ENCODE measurements at places on chromosomes 1 and 21. TPM values are rescaled to one million over a fixed set of nuclear protein-coding genes. Genes with fewer than 3 reads are reported as not detected.
A peak's percentile ranks its signal among the peaks of the same experiment; 100 is the strongest.

DNA sequence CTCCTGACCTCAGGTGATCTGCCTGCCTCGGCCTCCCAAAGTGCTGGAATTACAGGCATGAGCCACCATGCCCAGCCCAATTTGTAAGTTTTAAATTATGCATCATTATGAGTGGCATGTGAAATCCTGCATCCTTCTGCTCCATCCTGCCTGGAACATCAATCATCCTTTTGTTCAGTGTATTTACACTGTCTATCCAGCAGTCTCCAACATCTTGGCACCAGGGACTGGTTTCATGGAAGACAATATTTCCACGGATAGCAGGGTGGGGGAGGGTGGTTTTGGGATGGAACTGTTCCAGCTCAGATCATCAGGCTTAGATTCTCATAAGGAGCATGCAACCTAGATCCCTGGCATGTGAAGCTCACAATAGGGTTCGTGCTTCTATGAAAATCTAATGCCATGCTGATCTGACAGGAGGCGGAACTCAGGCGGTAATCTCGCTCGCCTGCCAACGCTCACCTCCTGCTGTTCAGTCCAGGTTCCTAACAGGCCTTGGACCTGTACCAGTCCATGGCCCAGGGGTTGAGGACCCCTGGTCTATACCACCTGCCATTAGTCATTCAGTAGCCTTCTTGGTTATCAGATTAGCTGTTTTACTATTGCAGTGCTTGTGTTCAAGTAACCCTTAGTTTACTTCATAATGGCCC is 22.2 kb upstream of the TCEA3 start:
- no peak overlapping the region for H3K4me3 ChIP-seq
- no peak overlapping the region for H3K27ac ChIP-seq
- no peaks in the 10 kb centered on the region for H3K36me3 ChIP-seq
- no peaks in the 10 kb centered on the region for H3K27me3 ChIP-seq
- no peak for DNase-seq

DNA sequence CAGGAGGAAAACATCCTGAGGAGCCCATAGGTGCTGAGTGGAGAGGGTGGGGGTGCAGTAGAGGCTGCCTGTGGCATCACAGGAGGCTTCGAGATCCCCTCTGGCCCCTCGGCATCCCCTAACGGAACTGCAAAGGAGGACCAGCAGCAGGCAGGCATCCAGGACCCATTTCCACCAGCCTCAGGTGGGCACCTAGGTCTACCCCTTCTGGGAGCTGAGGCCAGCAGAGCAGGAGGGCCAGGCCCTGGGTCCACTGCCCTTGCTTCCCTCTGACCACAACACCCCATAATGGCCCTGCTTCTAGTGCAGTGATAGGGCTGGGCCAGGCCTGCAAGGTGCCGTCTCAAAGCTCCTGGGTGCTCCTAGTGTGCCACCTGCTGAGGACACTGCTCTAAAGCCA is 723.0 kb downstream of the PTPRU start:
- no peak overlapping the region for H3K4me3 ChIP-seq
- no peak overlapping the region for H3K27ac ChIP-seq
- no peaks in the 10 kb centered on the region for H3K36me3 ChIP-seq
- H3K27me3 ChIP-seq: no peaks in the 10 kb centered on the region
- no peak for DNase-seq

GRCh38 chr1:19622204-19622603 is 21.9 kb upstream of the NBL1 start:
- no peak overlapping the region for H3K4me3 ChIP-seq
- H3K27ac ChIP-seq: no peak overlapping the region
- peaks cover 47% of the 10 kb centered on the region for H3K36me3 ChIP-seq

- DNase-seq: no peak
- no peak overlapping the region for H3K4me3 ChIP-seq
- no peaks in the 10 kb centered on the region for H3K4me1 ChIP-seq
- no peak overlapping the region for H3K27ac ChIP-seq
- H3K27me3 ChIP-seq: no peaks in the 10 kb centered on the region
These were observed 919 bp downstream of the SLAMF6 start for GRCh38 chr1:160522136-160522535.

The RGS4 gene
- 0.30 TPM for total RNA-seq

- H3K27me3 ChIP-seq: no peaks in the 10 kb centered on the region
- H3K4me3 ChIP-seq: no peak within 1 kb of the TSS
- DNase-seq: no peak
- peaks cover 49% of the 10 kb centered on the region for H3K36me3 ChIP-seq
- no peaks in the 10 kb centered on the region for H3K4me1 ChIP-seq
- no peak within 1 kb of the TSS for H3K27ac ChIP-seq
These were observed at the start of gene FAM177B for GRCh38 chr1:222736972-222737371. TSS of gene FAM177B (plus strand) at chr1:222737202. CDS start at chr1:222746546, 9,344 bp downstream.

DNA sequence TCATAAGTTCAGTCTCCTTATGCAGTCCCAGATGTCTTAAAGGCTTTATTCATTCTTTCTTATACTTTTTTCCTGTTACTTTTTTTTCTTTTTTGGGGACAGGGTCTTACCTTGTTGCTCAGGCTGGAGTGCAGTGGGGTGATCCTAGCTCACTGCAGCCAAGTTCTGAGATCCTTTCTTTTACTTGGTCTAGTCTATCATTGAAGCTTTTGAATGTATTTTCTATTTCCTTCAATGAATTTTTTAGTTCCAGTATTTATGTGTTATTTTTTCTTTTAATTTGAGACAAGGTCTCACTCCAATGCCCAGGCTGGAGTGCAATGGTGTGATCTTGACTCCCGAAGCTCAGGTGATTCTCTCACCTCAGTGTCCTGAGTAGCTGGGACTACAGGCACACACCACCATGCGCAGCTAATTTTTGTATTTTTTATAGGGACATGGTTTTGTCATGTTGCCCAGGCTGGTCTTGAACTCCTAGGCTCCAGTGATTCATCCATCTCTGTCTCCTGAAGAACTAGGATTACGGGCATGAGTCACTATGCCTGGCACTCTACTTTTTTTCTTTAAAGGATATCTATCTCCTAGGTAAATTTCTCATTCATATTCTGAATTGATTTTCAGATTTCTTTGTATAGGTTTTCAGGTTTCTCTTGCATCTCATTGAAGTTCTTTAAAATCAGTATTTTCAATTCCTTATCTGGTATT is 26.1 kb upstream of the GTF2B start:
- no peaks in the 10 kb centered on the region for H3K27me3 ChIP-seq
- DNase-seq: no peak
- no peak overlapping the region for H3K27ac ChIP-seq

- H3K4me3 ChIP-seq: no peak overlapping the region
- H3K36me3 ChIP-seq: no peaks in the 10 kb centered on the region
- peaks cover 17% of the 10 kb centered on the region for H3K4me1 ChIP-seq
- DNase-seq: no peak
These were observed 17.5 kb downstream of the VASH2 start for GRCh38 chr1:212967801-212968200.

GRCh38 chr1:233281711-233282581 is 13.6 kb downstream of the PCNX2 start:
- H3K4me3 ChIP-seq: no peak overlapping the region
- no peak overlapping the region for H3K27ac ChIP-seq
- no peaks in the 10 kb centered on the region for H3K36me3 ChIP-seq
- DNase-seq: no peak
- no peaks in the 10 kb centered on the region for H3K27me3 ChIP-seq
- H3K4me1 ChIP-seq: no peaks in the 10 kb centered on the region

- no peaks in the 10 kb centered on the region for H3K27me3 ChIP-seq
- H3K4me3 ChIP-seq: no peak overlapping the region
- H3K36me3 ChIP-seq: peaks cover 25% of the 10 kb centered on the region
- peaks cover 4% of the 10 kb centered on the region for H3K4me1 ChIP-seq
- H3K27ac ChIP-seq: no peak overlapping the region
- DNase-seq: no peak
These were observed 15.6 kb downstream of the STRIP1 start for GRCh38 chr1:110049801-110050601.

DNA sequence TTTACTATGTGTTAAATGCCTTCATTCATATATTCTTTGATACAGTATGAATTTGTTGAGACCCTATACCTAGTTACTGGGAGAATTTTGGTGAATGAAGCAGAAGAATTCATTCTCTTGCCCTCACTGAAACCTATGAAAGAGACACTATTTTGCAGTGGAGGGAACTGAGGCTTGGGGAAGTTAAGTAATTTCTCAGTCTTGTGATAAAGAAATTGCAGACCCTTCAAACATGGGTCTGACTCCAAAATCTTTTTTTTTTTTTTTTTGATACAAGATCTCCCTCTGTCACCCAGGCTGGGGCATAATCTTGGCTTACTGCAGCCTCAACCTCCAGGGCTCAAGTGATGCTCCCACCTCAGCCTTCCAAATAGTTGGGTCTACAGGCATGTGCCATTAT is 132.1 kb downstream of the DNM3 start:
- H3K4me1 ChIP-seq: no peaks in the 10 kb centered on the region
- no peak overlapping the region for H3K27ac ChIP-seq
- H3K4me3 ChIP-seq: no peak overlapping the region
- H3K27me3 ChIP-seq: no peaks in the 10 kb centered on the region
- no peaks in the 10 kb centered on the region for H3K36me3 ChIP-seq

GRCh38 chr1:89823679-89824292 is 3.0 kb downstream of the LRRC8D start:
- no peaks in the 10 kb centered on the region for H3K27me3 ChIP-seq
- peaks cover 3% of the 10 kb centered on the region for H3K36me3 ChIP-seq
- H3K4me3 ChIP-seq: peak overlapping the region; percentile 98
- peaks cover 12% of the 10 kb centered on the region for H3K4me1 ChIP-seq
- DNase-seq: no peak
- H3K27ac ChIP-seq: no peak overlapping the region

The TMEM234 gene
- total RNA-seq: 7.7 TPM

GRCh38 chr1:175198332-175198731 is 5.8 kb upstream of the KIAA0040 start:
- H3K27ac ChIP-seq: no peak overlapping the region
- peaks cover 19% of the 10 kb centered on the region for H3K4me1 ChIP-seq
- H3K36me3 ChIP-seq: no peaks in the 10 kb centered on the region
- no peak for DNase-seq
- H3K4me3 ChIP-seq: no peak overlapping the region
- H3K27me3 ChIP-seq: no peaks in the 10 kb centered on the region

DNA sequence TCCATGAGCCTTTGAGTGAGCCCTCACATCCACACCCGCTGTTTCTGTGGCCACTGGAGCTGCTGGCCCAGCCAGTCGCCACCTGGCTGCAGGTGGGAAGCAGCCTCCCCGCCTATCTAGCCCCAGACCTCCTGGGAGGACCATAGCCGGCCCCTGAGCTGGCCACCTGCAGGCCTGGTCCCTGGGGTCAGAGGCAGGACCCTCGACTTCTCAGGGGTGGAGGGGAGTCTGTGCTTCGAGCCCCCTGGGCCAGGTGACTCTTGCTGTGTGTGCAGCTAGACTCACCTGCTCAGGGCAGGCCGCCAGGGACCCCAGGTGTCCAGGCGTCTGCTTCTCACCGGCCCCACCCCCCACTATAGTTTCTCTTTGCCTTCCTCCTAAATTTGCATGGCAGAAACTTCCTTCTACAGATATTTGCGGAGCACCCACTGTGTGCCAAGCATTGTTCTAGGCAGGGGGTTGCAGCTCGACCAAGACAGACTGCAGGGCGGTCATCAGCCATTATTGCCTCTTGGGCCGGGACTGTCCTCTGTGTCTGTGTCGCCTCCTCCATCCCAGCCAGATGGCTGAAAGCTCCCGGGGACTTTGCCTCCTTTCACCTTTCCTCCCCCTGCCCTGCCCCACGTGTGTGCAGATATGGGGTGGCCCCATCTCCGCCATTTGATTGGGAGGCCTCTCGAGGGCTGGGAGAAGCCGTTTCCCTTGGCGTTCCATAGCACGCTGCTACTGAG is 27.3 kb downstream of the SPSB1 start:
- H3K36me3 ChIP-seq: no peaks in the 10 kb centered on the region
- H3K27ac ChIP-seq: no peak overlapping the region
- DNase-seq: no peak
- H3K27me3 ChIP-seq: no peaks in the 10 kb centered on the region

The CACNA1S gene
- 269 TPM for total RNA-seq

DNA sequence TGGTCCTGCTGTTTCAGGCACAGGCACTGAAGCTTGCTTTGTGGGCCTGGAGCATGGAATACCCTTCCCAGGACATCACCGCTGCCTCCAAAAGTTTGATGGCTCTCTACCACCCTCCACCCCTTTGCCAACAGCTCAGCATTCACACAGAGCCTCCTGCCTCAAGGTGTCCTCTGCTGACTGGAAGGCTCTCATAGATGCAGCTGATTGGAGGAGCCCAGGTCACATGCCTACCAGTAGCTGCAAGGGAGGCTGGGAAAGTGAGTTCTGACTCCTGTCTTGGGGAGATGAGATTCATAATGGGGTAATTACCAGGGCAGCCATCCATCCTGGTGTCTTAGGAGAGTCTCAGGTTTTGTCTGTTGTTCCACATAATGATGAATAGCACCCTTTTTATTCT is 124.8 kb upstream of the GRIK3 start:
- H3K36me3 ChIP-seq: no peaks in the 10 kb centered on the region
- no peaks in the 10 kb centered on the region for H3K4me1 ChIP-seq
- H3K27ac ChIP-seq: no peak overlapping the region
- no peak for DNase-seq
- H3K27me3 ChIP-seq: no peaks in the 10 kb centered on the region

DNA sequence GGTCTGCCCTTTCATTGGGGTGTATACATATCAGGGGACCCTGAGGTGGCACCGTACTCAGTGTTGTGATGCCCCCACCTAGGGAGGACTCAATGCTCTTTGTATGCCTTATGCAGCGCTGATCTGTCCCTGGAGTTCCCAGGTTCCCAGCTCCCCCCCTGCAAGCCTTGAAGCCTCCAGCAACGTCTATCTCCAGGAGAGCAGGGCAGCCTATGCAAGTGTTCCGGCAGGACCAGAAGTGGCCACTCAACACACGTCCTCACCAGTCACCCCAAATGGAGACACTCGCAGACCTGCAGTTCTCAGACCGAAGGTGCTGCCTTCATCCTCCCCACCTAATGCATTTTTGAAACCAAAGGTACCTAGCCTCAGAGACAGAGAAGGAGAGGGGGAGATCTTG is 25.2 kb upstream of the CNTN2 start:
- no peaks in the 10 kb centered on the region for H3K36me3 ChIP-seq
- no peaks in the 10 kb centered on the region for H3K4me1 ChIP-seq

The ILDR2 gene
- 0.21 TPM for total RNA-seq

The MPZ gene
- total RNA-seq: 2.6 TPM

DNA sequence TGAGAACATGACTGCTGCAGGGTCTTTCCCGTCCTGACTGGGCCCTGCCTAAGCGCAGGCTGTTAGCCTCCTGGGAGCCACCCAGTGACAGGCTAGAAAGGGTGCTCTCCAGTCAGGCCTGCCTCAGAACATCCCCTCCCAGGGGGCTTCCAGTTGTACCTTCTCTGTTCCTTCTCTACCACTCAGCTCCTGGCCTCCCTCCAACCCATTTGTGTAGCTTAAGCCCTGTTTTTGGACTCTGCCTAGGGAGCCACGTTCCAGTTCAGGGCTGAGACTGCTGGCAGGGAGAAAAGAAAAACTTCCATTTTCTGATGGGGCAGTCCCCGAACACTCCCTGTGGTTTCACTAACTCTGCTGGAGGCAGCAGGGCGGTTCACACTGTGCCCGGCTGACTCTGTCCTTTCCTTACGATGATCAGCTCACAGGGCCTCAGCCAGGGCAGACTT is 15.3 kb upstream of the POU3F1 start:
- H3K27me3 ChIP-seq: no peaks in the 10 kb centered on the region
- no peaks in the 10 kb centered on the region for H3K36me3 ChIP-seq
- DNase-seq: no peak
- H3K27ac ChIP-seq: no peak overlapping the region

All from psoas muscle (tissue), 8 donors.